ENCODE measurements at places on chromosomes 11 and 22.

- DNase-seq = no peak
These were observed 50.3 kb downstream of the FAM76B start for GRCh38 chr11:95739108-95739938.

- DNase-seq = no peak
These were observed 3.0 kb upstream of the GTSE1 start for GRCh38 chr22:46293577-46294260.

DNA sequence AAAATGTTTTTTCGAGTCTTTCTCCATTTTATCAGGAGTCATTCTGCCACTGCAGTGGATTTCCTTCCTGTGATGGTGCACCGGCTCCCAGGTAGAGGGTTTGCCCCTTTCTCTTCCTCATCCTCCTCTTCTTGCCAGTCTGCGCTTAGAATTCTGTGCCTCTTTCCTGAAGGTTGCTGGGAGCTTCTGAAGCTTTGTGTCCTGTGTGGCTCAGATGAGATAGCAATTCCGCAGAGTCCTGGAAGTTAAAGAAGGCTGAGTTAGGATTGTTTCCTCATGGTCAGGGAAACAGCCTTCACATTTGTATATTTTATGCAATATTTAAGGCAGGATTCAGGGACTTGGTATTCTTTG is 264 bp downstream of the BCO2 start:
- DNase-seq = no peak

GRCh38 chr11:72238040-72238450 is 5.9 kb downstream of the PHOX2A start:
- DNase-seq = peak; percentile 58

DNA sequence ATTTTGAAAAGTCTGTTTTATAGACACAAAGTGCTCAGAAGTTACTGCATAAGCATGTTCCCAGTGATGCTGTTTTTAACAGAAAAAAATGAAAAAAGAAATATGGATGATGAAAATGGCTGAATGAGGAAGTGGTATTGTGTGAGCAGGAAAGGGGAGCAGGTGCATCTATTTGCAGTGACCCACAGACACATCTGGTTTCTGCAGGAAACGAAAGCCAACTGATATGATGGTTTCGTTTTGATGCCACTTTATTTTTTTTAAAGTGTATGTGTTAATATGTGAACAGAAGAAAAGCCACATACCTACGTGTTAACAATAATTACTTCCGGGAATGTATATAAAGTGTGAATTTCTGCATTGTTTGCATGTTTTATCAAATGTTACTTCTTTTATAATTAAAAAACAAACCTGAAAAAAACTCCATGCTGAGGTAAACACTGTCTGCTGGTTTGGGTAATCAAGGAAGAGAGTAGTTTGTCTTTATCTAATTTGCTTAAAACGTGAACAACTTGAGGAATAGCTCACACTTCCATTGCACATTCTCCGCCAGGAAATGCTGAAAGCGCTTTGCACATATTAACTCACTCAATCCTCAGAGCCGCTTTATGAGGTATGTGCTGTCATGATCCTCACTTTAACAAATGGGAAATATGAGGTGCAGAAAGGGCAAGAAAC is 1335.9 kb downstream of the TBC1D22A start:
- no peak for DNase-seq

DNA sequence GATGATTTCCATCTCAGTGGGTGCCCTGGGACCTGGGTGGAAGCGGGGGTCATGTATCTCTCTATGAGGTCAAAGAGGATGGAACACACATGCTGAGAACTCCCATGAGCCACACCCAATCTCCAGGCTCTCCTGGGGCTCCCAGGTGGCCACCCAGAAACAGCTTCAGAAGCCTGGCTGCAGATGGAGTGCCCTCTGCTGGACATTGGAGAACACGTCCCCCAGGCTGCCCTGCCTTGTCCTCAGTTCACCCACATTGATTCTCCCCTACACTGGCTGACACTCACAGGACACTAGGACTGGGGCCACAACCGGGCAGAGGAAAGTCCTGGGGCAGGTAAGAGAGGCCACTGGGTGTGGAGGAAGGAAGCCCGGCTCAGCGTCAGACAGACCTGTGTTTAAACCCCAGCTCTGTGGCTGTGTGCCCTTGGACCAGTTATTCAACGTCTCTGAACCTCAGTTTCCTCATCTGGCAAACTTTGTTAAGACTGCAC is 4.5 kb upstream of the NOL12 start:
- peak; percentile 79 for DNase-seq

DNA sequence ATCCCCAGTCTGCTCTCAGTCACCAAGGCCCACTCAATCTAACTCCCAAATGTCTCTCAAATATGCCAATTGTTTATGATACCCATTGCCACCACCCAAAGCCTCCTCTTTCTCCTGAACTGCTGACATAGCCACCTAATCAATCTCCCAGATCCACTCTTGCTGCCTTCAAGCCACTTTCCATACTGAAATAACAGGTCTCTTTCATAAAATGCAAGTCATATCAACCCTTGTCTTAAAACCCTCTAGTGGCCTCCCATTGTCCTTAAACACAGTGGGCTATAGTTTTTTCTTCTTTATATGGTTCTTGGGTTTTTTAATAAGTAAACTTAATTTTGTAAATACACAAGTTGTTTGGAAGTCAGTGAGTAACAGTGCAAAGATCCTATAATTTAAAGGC is 155.2 kb upstream of the ZC3H12C start:
- no peak for DNase-seq

DNA sequence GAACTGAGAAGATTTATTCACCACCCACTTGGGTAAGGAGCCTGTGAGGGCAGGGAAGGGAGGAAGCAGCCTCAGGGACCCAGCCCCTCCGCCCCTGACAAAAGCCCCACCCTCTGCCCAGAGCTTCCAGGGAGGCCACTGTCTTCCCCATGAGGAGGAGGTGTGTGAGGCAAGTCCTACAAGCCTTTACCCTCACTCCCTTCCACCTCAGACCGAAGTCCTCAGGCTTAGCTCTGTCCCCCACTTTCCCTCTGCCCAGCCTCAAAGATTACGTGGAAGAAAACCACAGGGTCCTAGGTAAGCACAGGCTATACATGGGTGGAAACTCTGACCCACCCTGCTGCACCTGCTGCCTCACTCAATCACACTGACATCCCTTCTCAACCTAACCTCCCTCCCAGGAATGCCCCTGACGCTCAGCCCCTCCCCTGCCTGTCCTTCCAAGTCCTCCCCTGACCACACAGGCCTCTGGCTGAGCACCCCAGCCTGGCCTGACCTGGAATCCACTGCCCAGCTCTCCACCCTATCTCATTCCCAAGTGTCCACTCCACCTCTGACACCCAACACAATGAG is 3.6 kb upstream of the ARAP1 start:
- DNase-seq = no peak

DNA sequence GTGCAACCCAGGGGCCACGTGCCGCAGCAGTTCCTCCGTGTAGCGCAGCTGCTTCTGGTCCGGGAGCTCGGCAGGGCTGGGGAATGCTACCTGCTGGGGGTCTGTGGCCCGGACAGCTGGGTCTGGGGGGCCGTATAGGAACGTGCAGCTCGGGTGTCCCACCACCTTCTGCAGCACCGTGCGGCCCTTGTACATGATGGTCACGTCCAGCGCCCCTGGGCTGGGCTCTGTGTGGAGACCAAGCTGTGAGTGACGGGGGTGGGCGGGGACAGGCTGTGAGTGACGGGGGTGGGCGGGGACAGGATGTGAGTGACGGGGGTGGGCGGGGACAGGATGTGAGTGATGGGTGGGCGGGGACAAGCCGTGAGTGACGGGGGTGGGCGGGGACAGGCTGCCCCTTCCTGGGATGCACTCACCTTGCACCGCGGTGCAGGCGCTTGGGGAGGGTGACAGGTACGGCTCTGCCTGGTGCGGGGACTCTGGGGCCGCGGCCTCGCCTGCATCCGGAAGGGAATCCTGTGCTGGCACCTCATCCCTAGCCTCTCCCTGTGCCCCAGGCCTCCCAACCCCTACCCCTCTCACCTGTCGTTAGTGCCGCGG is 2.3 kb downstream of the IRF7 start:
- no peak for DNase-seq

- no peak for DNase-seq
These were observed 63.0 kb upstream of the THY1 start for GRCh38 chr11:119486016-119486415.
